ENCODE measurements at places on chromosomes 4 and X. TPM values are rescaled to one million over a fixed set of nuclear protein-coding genes. Genes with fewer than 3 reads are reported as not detected.
A peak's percentile ranks its signal among the peaks of the same experiment; 100 is the strongest.

DNA sequence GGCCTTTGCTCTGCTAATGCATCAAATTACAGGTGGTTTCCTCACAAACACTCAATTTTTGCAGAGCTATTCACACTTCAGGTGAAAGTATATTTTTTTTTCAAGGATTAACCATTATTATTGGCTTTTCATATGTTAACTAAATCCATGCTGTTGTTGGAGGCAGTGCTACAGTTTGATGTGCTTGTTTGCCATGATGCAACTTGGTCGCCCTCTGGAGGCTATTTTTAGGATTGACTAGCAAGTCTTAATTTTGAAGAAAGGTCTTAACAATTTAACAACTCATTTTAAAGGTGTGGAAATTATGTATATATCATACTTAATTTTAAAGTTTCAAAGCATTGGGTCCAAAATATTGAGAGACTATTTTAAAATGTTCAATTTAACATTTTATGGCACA, 168.8 kb upstream of the FAM47A start:
- peak; percentile 37 for DNase-seq

- DNase-seq = no peak
These were observed 33.7 kb downstream of the TMEM150C start for GRCh38 chr4:82528074-82528473.

DNA sequence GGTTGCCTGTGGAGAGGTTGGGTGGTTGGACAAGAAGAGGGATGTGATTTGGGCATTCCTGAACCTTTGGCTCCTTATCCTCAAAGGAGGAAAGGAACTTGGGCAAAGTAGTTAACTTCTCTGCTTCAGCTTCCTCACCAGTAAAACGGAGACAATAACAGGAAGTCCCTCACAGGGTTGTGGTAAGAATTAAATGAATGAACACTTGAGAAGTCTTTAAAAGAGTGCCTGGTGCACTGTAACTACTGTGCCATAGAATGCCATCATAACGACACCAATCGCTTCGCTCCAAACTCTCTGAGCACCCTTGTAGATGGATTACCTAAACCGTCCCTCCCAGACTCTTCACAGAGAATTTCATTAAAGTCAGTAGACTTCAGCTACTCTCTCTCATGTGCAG, 10.5 kb downstream of the ZCCHC18 start:
- no peak for DNase-seq

GRCh38 chr4:141571362-141571761, 65.0 kb upstream of the IL15 start:
- no peak for DNase-seq

DNA sequence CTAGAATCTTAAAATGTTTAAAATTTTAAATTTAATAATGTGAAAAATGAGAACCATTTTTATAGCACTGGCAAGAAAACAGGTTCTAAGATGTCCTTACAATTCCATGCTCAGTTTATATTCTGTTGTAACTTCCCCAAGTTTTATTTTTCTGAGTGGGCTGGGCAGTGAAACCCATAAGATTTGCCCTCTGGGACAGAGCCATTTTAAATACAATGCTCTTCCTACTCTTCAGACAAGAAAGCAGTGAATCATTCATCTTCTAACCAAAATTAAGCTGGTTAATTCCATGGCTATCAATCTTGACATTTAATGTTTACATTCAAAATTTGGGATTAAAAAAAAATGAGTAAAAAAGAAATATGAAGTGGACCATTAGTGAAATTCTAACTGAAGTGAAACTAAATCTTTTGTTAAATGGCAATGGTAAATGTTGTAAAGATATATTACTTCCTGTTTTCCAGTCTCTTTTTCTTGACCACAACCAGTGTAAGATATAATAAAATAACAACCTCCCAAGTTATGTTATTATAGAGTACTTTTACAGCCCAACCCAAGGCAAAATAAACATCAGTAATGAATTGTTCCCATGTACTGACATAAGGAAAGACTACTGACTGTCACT, 37.2 kb upstream of the PTPN13 start:
- no peak for DNase-seq

DNA sequence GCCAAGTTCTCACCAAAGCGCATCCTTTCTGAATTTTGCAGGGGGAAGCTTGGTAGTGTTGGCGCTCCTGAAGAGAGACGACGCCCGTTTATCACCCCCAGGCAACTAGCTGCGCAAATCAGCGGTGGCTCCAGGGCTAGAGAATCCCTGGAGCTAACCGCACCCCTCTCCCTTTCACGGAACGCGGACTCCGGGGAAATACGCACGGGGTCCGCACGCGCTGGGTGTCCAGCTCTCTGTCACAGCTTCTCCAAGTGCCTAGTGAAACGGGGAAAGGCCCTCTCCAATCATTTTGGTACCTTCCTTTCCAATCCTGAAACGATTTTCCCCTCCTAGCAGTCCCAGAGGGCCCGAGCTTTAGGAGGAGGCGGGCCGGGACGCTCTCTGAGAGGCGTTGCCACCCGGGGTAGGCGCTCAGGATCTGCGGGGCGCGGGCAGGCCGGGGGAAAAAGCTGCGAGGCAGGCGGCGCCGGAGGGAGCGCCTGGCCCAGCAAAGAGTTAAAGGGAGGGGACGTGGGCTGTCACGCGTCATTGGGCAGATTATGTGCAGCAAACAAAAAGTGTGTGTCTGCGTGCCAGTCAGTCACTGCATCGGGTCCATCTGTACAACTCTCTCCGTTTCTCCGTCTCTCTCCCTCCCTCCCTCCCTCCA, at the start of gene PRDM8:
Gene PRDM8, plus strand, starts transcription at position 582 of the 652 bp plus-strand sequence. CDS start 2,578 bp downstream, outside the sequence.
- DNase-seq = no peak

DNA sequence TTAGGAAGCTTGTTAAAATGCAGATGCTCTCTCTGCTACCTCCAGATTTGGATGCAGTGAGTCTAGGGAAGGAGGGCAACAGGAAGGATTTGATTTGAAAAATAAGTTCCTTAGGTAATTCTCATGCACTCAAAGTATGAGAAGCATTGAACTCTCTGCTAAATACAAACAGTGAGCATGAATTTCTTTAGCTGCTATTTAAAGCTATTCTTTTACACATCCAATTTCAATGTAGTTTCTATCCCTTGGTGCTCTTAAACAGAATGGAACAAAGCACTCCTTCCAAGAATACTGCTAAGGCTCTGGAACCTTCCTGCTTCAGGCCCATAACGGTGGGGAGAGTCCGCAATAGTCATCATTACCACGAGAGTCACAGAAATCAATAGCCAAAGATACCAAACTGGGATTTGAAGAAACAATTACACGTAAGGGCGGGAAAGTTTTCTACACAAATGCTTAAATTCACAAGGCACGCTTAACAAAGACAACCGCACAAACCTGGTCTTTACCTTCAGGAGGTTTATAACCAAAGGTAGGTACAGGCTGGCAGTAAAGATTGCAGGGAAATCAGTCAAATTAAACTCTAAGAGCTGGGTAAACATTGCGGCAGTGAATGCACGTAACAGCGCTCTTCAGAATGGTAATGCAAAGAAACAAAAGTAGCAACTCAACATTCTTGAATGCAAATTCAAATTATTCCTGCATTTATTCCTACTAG, 123.2 kb upstream of the NAP1L5 start:
- no peak for DNase-seq

DNA sequence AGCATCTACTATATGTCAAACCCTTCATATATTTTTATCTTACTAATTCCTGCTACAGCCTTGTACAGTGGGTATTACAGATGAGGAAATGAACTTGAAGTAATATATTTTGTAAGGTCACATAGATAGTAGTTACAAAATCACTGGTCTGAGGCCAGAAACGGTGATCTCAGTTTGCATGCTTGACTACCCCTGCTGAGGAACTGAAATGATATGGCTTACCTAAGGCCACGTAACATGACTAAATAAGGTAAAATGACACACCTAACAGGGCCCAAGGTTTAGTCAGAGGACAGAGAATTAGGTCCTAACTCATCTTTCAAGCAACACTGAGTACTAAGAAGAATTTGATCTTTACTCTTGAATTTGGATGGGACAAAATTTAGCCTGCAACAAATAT, 1.5 kb upstream of the COMMD8 start:
- DNase-seq = no peak

DNA sequence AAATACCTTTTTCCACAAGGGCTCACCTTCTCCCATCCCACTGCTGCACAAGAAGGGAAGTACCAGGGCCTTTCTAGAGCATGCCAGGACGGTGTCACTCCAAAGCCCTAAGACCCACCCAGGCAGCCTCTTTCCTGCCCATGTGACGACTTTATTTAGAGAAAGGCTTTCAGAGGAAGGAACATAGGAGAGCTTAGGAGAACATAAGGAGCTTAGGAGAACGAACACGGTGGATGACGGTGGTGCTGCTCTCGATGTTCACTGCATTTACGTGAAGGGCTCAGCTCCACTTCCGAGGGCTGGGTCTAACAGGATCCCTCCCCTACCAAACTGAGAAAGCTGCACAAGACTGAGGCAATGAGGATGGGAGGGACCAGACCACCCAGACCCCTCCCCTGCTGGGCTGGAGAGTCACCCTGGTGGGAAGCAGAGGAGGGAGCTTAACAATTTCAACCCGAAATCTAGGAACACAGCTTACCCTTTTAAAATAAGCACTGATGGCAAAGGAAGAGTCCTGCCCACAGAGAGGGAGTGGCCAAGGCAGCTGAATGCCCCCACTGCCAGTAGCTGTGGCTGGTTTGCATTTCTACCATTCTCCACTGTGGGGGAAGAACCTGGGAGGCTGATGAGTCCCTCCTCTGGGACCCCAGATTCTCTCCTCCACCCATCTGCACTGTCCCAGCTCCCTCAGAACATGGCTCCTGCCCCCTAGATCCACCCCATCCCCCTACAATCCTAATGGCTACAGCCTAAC, 29.8 kb downstream of the ZFYVE28 start:
- no peak for DNase-seq

EDNRA gene
- total RNA-seq = 11.7 TPM

KLHL34 gene
- not detected for total RNA-seq
